ENCODE measurements at places on chromosomes 6 and 20.

GRCh38 chr20:36847710-36848040, 28.3 kb upstream of the TLDC2 start:
- no peak for DNase-seq

DNA sequence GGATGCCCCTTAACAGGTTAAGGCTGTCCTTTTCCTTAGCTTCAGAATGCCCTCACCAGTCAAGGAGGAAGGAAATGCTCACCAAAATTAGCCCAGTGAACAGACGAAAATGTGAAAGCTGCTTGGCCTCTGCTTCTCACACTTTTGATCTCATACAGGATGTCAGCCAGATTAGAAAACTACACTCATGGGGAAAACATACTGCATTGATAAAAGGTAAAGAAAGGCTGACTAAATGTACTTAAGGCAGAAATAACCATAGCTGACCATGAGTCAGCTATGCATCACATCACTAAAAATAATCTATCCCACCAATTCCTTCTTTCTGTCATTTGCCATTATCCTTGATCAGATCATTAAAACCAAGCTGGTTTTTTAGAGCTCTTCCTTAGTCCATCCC, 198.4 kb upstream of the TENT5A start:
- no peak for DNase-seq

DNA sequence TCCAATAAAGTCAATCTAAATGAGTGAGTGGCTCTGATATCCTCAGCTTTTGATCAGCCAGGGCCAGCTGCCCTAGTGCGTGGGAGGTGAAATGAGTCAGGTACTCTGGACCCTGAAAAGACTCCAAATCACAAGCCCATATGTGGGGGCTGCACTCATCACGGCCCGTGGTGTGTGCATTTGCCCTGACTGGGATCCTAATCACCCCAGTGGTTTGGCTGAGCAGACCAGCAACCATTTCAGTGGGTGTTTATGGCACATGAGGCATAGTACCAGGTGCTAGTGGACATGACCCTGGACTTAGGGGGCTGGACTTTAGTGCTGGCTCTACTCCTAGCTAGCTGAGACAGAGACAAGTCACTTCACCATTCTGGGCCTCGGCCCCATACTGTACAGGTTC, 39.4 kb downstream of the SCML4 start:
- DNase-seq, result no peak

DNA sequence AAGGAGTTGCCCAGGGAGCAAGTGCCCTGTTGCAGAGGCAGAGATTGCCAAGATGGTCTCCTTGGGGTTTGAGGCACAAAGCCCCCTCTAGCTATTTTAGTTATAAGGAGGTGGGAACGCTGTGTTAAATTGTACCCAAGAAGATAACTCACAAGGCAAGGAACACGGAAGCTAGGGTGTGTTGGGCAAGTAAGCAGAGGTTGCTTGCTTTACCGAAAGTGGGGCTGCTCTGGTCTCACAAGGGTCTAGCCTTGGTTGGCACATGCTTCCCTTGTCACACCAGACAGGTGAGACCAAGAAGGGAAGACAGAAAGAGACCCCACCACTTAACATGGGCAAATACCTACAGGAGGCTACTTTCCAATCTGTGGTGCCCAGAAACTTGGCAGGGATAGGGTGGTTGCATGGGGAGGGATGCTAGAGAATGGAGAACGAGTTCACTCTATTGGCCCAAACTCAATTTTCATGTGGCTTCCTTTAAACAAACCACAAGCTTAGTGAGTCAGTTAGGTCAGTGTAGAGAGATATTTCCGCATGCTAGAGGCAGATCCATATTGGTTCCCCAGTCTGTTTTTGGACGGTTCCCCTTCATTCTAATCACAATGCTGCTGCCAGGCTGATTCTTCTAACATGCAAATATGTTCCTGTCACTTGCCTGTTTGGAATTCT, 42.4 kb downstream of the PLAGL1 start:
- DNase-seq, result no peak

- DNase-seq, result no peak
Measured at GRCh38 chr6:16473908-16474771, 235.8 kb downstream of the GMPR start.

GRCh38 chr6:142165227-142165626, 18.2 kb downstream of the VTA1 start:
- DNase-seq, result no peak

- DNase-seq, result no peak
Measured at GRCh38 chr6:159788276-159788675, 1.1 kb downstream of the TCP1 start.

DNA sequence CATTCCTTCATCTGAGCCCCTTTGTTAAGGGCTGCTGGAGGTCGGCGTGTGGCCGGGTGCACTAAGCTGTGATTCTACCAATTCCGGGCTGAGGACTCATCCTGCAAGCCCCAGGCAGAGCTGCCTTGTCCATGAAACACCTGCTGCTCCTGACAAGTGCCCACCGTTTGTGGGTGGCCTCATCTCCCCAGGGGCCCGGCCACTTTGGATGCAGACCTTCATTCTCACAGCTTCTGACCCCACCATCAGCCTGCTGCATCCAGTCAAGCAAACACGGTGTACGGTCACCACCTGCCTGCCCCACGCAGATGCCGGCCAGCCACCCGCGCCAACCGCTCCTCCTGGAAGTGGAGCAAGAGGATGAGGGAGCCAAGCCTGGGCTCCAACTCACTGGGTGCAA, 382.7 kb downstream of the THBS2 start:
- no peak for DNase-seq

GRCh38 chr6:134979142-134979541, 29.2 kb upstream of the ALDH8A1 start:
- no peak for DNase-seq

GRCh38 chr6:227812-228338, 64.4 kb upstream of the DUSP22 start:
- DNase-seq, result no peak

DNA sequence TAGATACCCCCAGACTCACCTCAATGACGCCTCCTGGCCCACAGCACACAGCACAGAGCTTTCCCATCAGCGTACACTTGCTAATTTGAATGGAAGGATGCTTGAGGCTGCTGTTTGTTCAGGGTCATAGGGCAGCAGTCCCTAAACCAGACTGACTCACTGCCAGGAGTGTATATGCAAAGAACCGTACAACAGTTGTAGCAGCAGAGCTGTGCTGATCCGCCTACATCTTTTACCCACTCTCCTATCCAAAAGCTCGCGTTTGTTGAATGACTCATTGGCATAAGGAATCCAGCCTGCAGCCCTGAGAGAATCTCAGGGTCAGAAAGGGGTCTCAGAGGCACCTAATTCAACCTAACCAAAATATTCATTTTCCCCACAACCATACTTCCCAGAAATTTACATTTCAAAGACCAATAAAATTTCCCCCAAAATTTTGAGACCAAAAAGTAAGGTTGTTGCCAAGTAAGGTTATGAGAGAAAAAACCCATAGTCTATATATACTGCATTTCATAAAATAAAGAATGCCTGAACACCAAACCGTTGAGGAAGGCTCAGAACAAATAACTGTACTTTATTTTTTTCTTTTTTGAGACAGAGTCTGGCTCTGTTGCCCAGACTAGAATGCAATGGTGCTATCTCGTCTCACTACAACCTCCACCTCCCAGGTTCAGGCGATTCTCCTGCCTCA, 35.3 kb upstream of the CCND3 start:
- DNase-seq, result no peak

GRCh38 chr6:108465098-108465495, 95.6 kb upstream of the FOXO3 start:
- no peak for DNase-seq

DNA sequence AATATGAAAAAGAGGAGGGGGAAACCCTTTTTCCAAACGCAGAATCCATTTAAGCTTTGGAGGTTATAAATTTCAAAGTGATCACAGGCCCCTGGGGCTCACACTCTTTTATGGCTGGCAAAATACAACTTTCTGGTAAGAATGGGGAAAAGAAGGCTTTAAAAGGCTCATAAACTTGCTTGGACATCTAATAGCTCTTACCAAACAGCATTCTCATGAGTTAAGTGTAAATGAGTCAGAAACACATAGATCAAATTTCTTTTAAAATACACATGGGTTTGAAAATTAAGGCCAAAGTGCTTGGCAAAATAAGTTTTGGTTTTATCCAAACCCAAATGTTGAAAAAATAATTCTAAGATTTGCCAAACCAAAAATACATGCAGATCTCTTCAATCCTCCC, 154.6 kb downstream of the SOBP start:
- no peak for DNase-seq

- no peak for DNase-seq
Measured at GRCh38 chr6:33205191-33206026, 954 bp downstream of the HSD17B8 start.

- no peak for DNase-seq
Measured at GRCh38 chr6:13712599-13712898, 914 bp upstream of the RANBP9 start.

DNA sequence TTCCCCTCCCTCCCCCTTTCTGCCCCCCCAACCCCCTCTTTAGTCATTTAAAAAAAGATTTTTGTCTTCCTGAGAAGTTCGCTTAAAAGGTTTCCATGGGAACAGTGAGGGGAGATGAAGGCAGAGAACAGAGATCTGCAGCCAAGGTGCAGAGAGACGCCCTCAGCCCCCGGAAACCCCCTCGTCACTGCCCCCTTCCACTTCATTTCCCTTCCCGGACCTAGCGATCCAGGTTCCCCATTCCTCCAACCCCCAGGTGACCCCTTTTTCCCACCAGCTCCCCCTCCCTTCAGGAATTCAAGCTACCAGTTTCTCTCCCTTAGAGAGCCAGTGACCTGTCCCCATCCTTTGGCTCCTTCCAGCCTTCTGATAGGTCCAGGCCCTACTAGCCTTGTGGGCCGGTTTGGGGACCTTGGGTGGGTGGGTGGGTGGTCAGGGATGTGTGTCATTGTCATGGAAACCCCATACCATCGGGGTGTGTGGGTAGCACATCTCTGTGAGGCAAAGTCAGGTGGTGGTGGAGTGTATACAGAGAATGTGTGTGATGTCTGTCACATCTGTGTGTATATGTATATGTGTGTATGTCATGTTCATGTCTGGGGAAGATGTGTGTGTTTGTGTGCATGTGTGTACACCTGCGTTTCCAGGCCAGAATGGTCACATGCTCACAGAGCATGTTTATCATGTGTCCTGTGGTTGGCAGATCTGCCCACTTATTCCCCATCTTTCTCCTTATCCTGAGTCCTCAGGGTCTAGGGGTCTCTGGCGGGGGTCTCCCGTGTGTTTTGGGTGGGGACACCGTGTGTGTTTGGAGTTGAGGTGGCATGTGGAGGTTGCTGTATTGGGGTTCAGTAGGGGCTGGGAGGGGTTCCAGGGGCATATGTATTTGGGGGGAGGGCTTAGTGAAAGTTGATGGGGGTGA, 7.0 kb downstream of the SYNGAP1 start:
- DNase-seq, result peak; percentile 48

- no peak for DNase-seq
Measured at GRCh38 chr6:67863346-67863745, 771.7 kb upstream of the ADGRB3 start.

- DNase-seq, result no peak
Measured at GRCh38 chr6:144510859-144511258, 225.7 kb downstream of the UTRN start.

DNA sequence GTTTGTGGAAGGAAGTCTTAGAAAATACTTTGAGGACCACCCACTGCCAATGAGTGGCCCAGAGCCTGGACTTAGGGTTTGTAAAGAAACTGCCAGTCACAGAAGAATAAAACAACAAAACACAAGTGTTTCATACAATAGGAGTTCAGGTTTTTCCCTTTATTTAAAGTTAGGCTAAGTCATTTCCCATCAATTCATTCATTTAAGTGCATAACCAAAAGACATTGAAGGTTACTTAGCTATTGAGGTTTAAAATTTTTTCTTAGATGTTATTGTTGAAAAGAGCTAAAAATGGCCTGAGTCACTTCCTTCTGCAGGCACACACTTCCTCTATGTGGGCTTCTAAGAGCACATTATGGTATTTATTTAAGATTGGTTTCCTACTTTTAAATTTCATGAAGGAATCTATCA, 54.2 kb downstream of the ARMC2 start:
- no peak for DNase-seq

DNA sequence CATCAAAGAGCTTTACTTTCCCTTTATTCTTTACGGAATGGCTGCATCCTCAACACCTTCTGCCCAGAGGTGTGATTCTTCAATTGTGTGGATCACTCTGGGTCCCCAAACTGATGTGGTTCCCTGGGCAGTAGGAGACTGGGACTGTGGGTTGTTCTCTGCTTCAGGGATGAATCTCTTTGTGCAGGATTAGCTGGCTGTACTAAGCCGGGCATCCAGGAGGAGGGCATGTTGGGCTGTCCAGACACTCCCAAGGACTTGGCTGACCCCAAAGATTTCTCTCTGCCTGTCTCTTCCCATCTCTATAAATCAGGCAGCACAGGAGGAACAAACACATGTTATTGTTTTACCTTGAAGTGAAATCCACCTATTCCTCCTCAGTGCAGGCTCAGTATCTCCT, 15.3 kb downstream of the FARS2 start:
- no peak for DNase-seq

GRCh38 chr20:18754030-18754652, 59.4 kb upstream of the SCP2D1 start:
- DNase-seq, result no peak

- no peak for DNase-seq
Measured at GRCh38 chr6:25956226-25956625, 6.4 kb upstream of the TRIM38 start.

DNA sequence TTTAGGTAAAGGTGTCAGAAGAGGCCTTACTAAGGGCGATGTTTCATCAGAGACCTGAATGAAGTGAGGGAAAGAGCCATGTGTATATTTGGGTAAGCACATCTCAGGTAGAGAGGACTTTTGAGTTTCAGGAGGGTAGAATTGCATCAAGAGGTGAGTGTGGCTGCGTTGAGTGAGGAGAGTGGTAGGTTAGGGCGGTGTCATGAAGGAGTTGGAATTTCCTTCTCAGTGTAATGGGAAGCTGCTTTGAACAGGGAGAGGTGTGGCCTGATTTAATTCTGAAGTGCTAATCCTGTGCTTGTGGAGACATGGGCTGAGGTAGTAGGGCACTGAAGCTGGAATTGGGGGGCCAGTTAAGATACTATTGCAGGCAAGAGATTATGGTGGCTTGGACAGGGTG, 53.9 kb downstream of the IGF2R start:
- DNase-seq, result no peak

DNA sequence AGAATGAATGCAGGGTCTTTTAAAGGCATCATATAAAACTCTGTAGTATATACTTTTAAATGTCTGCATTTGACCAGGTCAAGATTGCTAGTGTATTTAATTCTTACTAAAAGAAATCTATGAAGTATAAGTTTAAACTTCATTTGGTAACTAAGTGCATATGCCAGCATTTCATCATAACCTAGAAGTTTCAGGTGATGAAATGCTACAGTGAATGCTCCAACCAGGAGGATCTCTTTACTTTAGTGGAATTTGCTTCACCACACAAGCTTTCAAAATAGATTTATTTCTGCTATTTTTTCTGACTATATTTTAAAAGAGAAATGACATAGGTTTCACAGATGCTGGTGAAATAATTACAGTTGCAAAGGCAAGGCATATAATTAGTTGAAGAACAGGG, 141.9 kb downstream of the HIVEP2 start:
- DNase-seq, result no peak

- DNase-seq, result no peak
Measured at GRCh38 chr6:135358251-135358821, 139.2 kb downstream of the AHI1 start.

- DNase-seq, result no peak
Measured at GRCh38 chr6:5582762-5583161, 321.4 kb downstream of the FARS2 start.

Measured in nucleus accumbens (tissue), 56 donors.